ENCODE measurements at places on chromosomes 1 and 21. TPM values are rescaled to one million over a fixed set of nuclear protein-coding genes. Genes with fewer than 3 reads are reported as not detected.

C1orf185 gene
- total RNA-seq = not detected

HFM1 gene
- 9.0 TPM for total RNA-seq

PADI1 gene
- total RNA-seq = not detected

DAB1 gene
- 2.8 TPM for total RNA-seq

GJB3 gene
- total RNA-seq = 0.35 TPM

PADI2 gene
- 21.5 TPM for total RNA-seq

NBPF26 gene
- 41.2 TPM for total RNA-seq

EXO5 gene
- 7.4 TPM for total RNA-seq

PCBP3 gene
- 1.5 TPM for total RNA-seq

UBE2U gene
- total RNA-seq = not detected

FCRL2 gene
- total RNA-seq = 0.18 TPM

PLA2G2C gene
- total RNA-seq = not detected

FMO5 gene
- 5.1 TPM for total RNA-seq

SRGAP2C gene
- total RNA-seq = 20.4 TPM

NR0B2 gene
- 16.1 TPM for total RNA-seq

LCE1F gene
- total RNA-seq = not detected

GUCA2A gene
- total RNA-seq = not detected

DENND2C gene
- total RNA-seq = 5.8 TPM

ALX3 gene
- not detected for total RNA-seq

SPATA17 gene
- total RNA-seq = 10.7 TPM

GNAT2 gene
- not detected for total RNA-seq

TRIM67 gene
- 0.47 TPM for total RNA-seq

ZBTB8A gene
- total RNA-seq = 13.9 TPM
